ENCODE measurements at places on chromosomes 11 and 22.

- DNase-seq, result no peak
These were observed 19.3 kb upstream of the PEX26 start for GRCh38 chr22:18058371-18059093.

GRCh38 chr11:59221441-59221840, 8.7 kb upstream of the MPEG1 start:
- DNase-seq, result no peak

GRCh38 chr22:27597703-27598444, 203.7 kb downstream of the MN1 start:
- DNase-seq, result peak; percentile 17

DNA sequence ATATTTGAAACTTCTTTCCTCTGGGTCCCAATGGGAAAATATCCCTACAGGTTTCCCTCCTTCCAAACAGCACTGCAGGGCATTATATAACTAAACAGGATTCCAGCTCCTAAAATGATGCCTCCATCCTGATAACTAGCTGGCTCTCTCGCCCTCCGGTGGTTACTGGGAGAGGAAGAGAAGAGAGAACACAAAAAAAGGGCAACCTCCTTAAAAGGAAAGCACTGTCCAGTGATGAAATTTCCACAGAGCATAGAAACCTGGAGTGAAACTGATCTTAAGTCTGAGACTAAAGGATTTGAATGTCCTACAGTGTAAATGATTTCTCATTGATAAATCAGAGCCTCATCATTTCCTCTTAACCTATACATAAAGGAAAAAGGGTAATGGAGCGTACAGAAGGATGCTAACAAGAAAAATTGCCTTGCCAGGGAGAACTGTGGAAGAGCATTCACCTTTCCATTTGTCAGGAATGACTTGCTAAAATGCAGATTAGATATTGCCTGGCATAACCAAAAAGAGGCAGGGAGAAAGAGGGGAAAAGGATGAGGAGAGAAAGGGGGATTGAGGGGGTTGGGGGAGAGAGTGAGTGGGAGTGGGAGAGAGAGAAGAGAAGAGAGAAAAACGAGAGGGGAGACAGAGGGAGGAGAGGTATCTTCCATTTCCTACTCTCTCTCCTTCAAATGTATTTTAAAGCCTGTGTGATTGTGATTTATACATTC, 121.3 kb downstream of the APOL5 start:
- DNase-seq, result peak; percentile 22

- no peak for DNase-seq
These were observed 23.8 kb downstream of the CAPRIN1 start for GRCh38 chr11:34075178-34075820.

DNA sequence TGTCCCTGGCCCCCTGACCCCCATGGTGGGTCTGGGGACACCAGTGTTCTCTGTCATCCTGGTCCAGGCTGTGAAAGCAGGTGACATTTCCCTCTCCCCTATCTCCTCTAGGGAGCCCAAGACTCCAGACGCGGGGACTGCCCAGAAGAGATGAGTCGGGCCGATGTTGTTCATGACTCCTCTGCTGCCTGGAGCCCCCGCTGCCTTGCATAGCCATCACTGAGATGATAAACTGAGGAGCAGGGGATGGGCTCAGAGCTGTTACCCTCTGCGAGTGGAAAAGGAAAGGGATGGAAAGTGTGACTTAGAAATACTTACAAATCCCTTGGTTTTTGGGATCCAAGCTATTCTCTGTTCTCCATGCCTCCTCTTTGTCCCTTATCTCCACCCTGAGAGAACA, 209.6 kb downstream of the DSCAML1 start:
- DNase-seq, result no peak

DNA sequence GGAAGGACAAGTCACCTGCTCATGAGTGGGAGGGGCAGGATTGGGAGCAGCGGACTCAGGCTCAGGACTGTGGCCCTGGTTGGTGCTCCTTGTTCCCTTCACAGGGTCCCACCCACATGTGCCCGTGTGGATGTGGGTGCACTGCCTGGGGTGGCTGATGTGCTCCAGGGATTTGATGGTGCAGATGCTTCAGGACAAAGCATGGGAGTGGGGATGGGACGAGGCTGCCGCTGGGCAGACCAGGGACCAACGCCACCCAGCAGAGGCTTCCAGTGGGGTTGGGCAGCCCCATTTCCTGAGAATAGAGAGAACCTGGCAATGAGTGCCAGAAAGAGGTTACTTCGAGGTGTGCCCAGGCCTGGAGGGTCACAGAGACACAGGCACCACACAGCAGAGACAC, 65.5 kb upstream of the IGLL5 start:
- no peak for DNase-seq

- DNase-seq, result no peak
These were observed 613.9 kb upstream of the CADM1 start for GRCh38 chr11:116118138-116118470.

- no peak for DNase-seq
These were observed 72.2 kb downstream of the KCNQ1 start for GRCh38 chr11:2517016-2517385.

DNA sequence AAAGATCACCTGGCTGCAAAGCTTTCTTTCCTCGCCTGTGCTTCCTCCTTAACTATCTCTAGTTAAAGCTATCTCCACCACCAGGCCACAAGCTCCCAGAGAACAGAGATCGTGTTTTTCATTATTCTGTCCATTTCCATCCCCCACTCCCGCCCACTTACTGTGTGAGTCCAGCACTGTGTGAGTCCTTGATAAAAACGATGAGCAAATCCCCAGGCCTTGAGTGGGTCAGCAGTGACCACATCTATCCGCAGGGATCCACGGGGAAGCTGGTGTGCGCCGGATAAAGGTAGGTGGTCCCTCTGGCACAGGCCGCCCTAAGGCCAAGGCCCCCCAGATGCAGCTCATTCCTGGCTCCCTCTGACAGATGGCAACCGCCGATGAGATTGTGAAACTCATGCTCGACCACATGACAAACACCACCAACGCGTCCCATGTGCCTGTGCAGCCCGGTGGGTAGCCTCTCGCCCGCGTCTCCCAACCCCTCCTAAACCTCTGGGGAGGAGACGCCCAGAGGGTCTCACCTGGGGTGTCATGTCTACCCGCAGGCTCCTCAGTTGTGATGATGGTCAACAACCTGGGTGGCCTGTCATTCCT, 9.3 kb downstream of the TKFC start:
- DNase-seq, result no peak

DNA sequence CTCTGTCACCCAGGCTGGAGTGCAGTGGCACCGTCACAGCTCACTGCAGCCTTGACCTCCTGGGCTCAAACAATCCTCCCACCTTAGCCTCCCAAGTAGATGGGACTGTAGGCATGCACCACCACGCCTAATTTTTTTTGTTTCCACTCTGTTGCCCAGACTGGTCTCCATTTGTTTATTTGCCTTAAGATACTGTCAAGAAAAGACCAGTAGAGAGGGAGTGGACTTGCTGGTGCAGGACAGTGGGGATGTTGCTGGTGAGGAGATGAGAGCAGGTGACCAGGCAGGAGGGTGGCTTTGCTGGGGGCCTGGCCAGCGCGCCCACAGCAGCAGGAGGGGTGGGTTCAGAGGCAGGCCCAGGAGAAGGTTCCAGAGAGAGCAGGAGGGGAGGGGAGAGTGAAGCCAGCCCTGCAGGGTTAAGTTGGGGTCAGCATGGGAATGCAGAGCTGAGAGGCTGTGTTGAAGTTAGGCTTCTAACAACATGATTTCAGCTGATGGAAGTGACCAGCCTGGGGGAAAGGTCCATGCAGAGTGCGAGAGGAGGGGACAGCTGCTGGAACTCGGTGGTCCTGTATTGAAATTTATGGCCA, 35.8 kb downstream of the NADSYN1 start:
- no peak for DNase-seq

- DNase-seq, result no peak
These were observed 569 bp upstream of the YPEL1 start for GRCh38 chr22:21736084-21736642.

GRCh38 chr11:63488789-63489188, 2.2 kb downstream of the PLAAT5 start:
- no peak for DNase-seq

GRCh38 chr11:94675239-94675638, 92.9 kb upstream of the AMOTL1 start:
- DNase-seq, result no peak

DNA sequence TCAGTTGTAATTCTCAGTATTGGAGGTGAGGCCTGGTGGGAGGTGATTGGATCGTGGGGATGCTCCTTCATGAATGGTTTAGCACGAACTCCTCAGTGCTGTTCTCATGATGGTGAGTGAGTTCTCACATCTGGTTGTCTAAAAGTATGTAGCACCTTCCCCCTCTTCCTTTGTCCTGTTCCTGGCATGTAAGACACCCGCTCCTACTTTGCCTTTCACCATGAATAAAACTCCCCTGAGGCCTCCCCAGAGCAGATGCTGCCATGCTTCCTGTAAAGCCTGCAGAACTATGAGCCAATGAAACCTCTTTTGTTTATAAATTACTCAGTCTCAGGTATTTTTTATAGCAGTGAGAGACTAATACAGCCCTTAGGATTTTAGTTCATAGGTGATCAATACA, 191.5 kb downstream of the MAML2 start:
- no peak for DNase-seq

GRCh38 chr11:77299528-77299993, 1.9 kb downstream of the GDPD4 start:
- no peak for DNase-seq

DNA sequence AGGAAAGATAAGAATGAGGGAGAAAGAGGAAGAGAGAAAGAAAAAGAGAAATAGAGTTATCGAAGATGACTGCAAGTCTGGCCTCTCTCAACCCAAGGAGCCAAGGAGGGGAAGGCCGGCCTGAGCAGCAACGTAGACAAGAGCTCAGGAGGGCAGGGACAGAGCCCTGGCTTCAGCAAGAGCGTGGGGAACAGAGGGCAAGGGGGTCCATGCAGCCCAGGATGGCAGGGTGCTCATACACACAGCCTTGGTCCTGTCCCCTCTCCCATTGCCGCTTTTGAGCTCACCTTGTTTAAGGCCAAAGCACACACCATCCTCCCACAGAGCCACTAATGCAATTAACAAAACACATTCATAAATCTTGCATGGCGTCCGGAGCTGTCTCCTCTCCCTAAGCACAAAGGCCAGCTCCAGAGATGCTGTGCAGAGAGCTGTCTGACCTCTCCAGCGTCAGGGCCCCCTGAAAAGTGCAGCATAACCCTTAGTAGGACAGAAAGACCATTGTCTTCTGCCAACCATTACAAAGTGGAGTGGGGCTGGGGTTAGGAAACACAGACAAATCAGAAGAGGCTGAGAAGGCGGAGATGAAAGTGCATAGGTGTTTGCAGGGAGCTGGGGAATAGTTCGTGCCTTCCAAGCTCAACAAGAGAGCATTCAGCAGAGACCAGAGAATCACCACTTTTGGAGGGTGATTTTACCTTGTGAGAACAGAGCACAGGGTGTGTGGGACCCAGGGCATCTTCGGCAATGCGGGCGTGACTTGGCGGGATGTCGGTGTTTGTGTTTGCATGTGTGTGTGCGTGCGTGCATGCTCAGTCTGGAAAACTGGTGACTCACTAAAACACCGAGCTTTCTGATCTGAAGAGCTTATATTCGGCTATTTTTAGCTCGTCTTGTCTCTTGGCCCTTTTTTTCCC, 28.2 kb upstream of the JAM3 start:
- no peak for DNase-seq
